ENCODE measurements at places on chromosomes 11 and 22. TPM values are rescaled to one million over a fixed set of nuclear protein-coding genes. Genes with fewer than 3 reads are reported as not detected.

- no peaks in the 10 kb centered on the region for H3K27me3 ChIP-seq
- H3K27ac ChIP-seq, result no peak overlapping the region
- DNase-seq, result no peak
- H3K4me3 ChIP-seq, result no peak overlapping the region
Measured at GRCh38 chr11:41660585-41660984, 201.1 kb upstream of the LRRC4C start.

DNA sequence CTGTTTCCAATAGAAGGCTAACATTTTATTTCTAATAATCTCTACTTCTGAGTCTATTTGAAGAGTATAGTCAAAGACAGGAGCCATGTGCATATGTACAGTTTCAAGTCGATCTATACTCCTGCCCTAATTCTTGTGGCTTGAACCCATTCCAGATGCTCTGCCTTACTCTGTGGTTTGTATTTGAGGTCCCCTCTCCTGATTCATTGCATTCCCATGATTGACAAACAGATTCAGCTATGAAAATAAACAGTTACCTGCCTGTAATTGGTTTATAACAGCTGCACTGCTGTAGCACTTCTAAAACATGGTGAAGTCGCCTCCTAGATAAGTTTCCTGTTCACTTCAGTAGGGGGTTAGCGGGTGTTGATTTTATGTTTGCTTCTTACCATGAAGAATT lies 138.7 kb downstream of the SOX6 start:
- H3K27me3 ChIP-seq, result no peaks in the 10 kb centered on the region
- H3K36me3 ChIP-seq, result no peaks in the 10 kb centered on the region
- H3K27ac ChIP-seq, result no peak overlapping the region
- no peaks in the 10 kb centered on the region for H3K4me1 ChIP-seq
- DNase-seq, result no peak
- no peak overlapping the region for H3K4me3 ChIP-seq

- H3K27me3 ChIP-seq, result no peaks in the 10 kb centered on the region
- no peak for DNase-seq
- no peaks in the 10 kb centered on the region for H3K4me1 ChIP-seq
- no peak overlapping the region for H3K4me3 ChIP-seq
- no peak overlapping the region for H3K27ac ChIP-seq
Measured at GRCh38 chr11:132910011-132910760, 622.1 kb downstream of the OPCML start.

- no peak overlapping the region for H3K4me3 ChIP-seq
- H3K4me1 ChIP-seq, result no peaks in the 10 kb centered on the region
- H3K36me3 ChIP-seq, result no peaks in the 10 kb centered on the region
- no peak overlapping the region for H3K27ac ChIP-seq
- peaks cover 6% of the 10 kb centered on the region for H3K27me3 ChIP-seq
Measured at GRCh38 chr22:48907591-48907990, 920.1 kb downstream of the BRD1 start.

- peaks cover 44% of the 10 kb centered on the region for H3K27me3 ChIP-seq
- no peak overlapping the region for H3K27ac ChIP-seq
- H3K36me3 ChIP-seq, result no peaks in the 10 kb centered on the region
- DNase-seq, result no peak
- peak overlapping the region; percentile 68 for H3K4me3 ChIP-seq
Measured at GRCh38 chr22:39349506-39349966, 255 bp upstream of the SYNGR1 start.

GRCh38 chr22:43624144-43624998 lies 187.7 kb downstream of the EFCAB6 start:
- H3K4me3 ChIP-seq, result no peak overlapping the region
- no peaks in the 10 kb centered on the region for H3K4me1 ChIP-seq
- H3K27me3 ChIP-seq, result peaks cover under 1% of the 10 kb centered on the region
- DNase-seq, result no peak

- no peaks in the 10 kb centered on the region for H3K4me1 ChIP-seq
- peaks cover 4% of the 10 kb centered on the region for H3K27me3 ChIP-seq
- no peak for DNase-seq
Measured at GRCh38 chr11:19315511-19315910, 74.8 kb upstream of the E2F8 start.

DNA sequence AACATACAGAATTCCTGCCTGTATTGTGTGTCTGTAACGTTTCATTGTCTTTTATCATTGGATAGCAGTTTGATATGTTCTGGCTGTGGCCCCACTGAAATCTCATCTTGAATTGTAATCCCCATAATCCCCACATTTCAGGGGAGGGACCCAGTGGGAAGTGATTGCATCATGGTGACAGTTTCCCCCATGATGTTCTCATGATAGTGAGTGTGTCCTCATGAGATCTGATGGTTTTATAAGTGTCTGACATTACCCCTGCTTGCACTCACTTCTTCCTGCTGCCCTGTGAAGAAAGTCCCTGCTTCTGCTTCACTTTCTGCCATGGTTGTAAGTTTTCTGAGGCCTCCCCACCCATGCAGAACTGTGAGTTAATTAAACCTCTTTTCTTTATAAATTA lies 19.6 kb upstream of the MTMR2 start:
- H3K27ac ChIP-seq, result no peak overlapping the region
- no peak overlapping the region for H3K4me3 ChIP-seq
- no peak for DNase-seq

B3GAT3 gene
- total RNA-seq, result 81.4 TPM
